ENCODE measurements at places on chromosomes 11 and 22. TPM values are rescaled to one million over a fixed set of nuclear protein-coding genes. Genes with fewer than 3 reads are reported as not detected.

DNA sequence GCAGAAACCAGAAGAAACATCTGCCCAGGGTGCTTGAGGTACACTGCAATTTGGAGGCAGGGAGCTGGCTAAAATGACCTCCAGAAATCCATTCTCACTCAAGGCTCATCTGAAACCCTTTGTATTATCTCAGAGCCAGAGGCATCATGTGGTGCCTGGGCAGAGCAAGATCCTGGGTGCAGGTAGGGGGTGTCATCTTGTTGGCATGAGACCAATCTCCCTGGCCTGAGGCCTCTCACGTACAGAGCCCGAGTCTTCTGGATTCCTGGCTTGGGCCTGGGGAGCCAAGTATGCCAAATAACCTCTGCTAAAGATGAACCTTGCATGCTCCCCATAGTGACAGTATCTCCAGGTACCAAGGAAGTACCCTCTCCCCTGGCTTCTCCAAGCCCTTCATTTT lies 2.4 kb downstream of the LMO1 start:
- DNase-seq: no peak

DNA sequence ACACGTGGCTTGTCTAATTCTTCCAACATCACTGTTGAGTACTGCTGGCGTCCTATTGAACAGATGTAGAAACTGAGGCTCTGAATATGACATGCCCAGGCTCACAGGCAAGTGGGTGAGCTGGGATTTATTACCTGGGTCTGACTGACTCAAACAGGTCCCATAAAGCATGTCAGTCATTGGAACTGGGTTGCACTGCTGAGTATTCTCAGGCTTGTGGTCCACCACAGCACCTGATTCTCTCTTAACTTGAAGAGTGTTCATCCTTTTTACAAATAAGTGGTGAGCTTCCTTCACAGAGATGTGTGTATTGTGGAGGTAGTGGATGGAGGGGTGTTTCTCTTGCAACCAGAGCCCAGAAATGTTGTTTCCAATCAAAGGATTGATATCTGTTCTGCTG lies 44.5 kb downstream of the SC5D start:
- DNase-seq: no peak

DNA sequence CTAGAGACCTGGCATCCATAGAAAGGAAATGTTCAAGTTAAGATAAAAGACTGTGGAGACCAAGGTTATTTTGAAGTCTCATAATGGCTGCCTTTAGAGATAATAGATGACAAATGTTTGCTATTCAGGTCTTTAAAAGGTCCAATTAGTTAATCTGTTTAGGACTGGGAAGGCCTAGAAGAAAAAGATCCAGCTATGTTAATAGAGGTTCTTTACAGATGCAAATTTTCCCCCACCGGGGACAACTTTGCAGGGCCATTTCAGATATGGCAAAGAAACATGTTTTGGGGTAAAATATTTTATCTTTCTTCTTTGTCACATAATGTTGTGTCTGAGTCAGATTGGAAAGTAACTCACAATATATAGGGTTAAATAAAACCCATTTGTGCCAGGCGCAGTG lies 3.1 kb upstream of the APOBEC3G start:
- DNase-seq: no peak

DNA sequence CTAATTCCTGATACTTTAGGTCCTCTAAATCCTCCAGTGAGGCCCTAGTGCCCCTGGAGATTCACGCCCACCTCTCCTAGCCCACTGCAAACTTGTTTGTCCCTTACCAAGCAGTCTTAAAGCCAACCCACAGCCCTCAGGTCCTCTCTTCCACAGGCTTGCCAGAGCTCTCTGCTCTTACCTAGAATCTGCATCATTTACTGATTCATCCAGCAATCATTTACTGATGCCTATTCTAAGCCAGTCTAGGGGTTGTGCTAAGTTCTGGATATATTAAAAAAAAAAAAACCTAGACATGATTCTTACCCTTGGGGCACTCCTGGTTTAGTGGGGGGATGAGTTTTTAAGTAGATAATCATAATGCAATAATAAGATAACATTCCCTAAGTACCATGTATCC lies 43.0 kb upstream of the PLET1 start:
- no peak for DNase-seq

- peak; percentile 99 for DNase-seq
Observed at GRCh38 chr22:40509401-40510134, 127.0 kb downstream of the MRTFA start.

Gene GGT1
- 1.1 TPM for total RNA-seq

Gene DGAT2
- total RNA-seq: 0.16 TPM

Gene MAP6
- 3.4 TPM for total RNA-seq

DNA sequence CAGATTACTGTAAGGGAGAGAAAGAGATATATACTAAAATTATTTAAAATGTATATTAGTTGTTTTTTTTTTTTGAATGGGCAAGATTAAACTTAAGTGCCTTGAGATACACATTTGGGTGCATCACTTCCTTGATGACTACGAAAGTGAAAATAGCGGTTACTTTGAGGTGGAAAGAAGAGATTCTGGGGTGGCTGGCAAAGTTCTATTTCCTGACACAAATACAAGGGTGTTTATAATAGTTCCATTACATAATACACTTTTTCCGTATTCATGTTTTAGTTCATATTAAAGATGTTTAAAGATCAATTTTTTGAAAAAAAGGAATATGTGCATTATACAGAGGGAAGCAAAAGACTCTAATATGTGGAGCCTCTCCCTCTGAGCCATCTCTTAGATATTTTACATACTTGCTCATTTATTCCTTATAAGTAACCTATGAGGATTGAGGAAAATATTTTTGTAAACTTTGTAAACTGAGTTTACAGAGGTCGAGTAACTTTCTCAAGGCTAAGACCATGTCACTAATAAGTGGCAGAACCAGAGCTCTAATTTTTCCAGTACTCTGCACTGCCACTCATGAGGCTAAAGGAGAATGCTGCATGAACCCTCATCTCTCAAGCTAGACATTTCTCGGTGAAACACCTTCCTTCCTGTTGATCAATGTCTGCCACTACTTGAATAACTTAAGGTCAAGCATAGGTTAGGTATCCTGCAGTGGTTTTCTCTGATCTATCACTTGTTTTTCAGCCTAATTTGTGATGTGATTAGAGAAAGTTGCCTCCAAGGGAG lies 58.6 kb downstream of the DDIAS start:
- DNase-seq: no peak

- no peak for DNase-seq
Observed at GRCh38 chr22:26289611-26290101, 120.4 kb downstream of the SEZ6L start.

Gene COPB1
- total RNA-seq: 184 TPM

DNA sequence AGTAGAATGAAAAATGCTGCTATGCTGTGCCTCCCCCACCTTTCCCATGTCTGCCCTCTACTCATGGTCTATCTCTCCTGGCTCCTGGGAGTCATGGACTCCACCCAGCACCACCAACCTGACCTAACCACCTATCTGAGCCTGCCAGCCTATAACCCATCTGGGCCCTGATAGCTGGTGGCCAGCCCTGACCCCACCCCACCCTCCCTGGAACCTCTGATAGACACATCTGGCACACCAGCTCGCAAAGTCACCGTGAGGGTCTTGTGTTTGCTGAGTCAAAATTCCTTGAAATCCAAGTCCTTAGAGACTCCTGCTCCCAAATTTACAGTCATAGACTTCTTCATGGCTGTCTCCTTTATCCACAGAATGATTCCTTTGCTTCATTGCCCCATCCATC lies 14.9 kb upstream of the HBE1 start:
- DNase-seq: no peak

DNA sequence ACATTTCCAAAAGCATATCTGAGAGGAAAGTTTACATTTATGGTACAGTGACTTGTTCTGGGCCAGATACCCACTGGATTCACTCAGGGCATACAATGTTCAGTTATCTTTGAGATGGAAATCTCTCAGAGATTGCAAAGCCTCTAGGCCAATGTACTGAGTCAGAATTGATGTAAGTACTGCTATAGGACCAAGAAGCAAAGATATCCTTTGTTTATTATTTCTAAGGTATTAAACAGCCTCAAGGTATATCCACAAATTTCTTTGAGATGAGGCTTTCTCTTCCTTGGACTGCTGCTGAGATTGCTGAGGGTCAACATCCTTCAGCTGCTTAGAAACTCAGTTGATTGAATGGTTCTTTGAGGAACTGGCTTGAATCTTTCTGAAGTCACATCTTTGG lies 484.0 kb downstream of the METTL15 start:
- DNase-seq: no peak

- DNase-seq: peak; percentile 77
Observed at GRCh38 chr11:36744375-36745168, 146.5 kb upstream of the RAG2 start.

DNA sequence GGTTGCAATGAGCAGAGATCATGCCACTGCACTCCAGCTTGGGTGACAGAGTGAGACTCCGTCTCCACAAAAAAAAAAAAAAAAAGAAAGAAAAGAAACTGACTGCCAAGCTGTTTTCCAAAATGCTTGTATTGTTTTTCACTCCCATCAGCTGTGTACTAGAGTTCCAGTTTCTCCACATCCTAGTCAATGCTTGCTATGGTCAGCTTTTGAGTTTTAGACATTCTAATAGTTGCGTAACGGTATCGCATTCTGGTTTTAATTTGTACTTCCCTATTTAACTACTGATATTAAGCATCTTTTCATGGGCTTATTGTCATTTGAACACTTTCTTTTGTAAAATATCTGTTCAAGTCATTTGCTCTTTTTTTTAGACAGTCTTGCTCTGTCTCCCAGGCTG lies 55.7 kb downstream of the TSPAN18 start:
- no peak for DNase-seq

Gene AHNAK
- 737 TPM for total RNA-seq

GRCh38 chr11:126862664-126863243 lies 137.8 kb downstream of the KIRREL3 start:
- no peak for DNase-seq

- DNase-seq: no peak
Observed at GRCh38 chr11:96179905-96180304, 163.1 kb downstream of the MAML2 start.

Gene RAB1B
- 85.1 TPM for total RNA-seq

DNA sequence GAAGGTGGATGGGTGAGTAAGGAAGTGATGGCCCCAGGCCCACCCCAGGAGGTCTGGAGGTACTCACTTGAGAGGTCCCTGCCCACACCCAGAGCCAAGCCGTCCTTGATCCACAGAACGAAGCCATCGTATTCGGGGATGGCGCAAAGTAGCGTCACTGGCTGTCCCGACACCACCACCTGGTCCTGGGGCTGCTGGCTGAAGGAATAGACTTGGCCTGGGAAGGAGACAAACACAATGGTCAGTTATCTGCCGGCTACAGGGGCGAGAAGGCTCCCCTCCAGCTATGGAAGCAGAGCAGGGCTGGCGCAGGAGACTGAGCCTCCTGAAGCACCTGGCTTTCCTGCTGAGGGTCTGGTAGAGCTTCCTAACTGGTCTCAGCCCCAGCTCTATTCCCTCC lies 171.0 kb downstream of the ST3GAL4 start:
- no peak for DNase-seq

DNA sequence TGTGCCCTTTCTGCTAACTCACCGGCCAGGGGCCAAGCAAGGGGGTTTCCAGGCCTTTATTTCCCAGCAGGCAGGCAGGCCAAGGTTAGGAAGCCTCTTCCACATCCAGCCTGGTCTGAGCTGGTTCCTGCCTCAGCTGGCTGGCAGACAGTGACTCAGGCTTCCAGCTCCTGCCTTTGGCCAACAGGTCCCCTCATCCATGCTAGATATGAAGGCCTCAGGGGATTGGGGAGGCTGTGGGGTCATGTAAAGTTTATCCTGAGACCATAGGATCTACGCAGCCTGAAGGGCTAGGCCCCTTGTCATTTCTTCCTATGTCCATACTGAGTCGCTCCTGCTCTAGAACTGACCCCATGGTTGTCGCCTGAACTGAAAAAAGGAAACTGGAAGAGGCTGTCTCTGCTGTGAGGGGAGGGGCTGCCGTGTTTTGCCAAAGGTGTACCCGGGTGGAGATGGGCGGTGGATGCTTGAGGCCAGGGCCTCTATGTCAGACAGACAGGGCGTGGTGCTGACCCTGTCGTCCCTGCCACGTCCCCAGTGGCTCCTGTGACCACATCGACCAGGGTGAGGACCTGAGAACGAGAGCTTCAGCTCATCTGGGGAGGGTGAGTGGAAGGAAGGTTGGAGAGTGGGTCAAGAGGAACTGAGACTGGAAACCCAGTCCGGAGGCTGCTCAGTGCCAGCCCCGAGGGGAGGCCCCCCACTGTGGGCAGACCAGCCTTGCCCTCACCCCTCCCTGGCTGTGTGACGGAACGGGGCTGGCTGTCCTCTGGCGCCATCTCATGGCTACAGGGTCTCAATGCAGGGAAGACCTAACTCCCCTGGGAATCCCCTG lies 17.0 kb downstream of the P2RY6 start:
- DNase-seq: peak; percentile 78

GRCh38 chr22:40718250-40719204 lies 39.2 kb downstream of the MCHR1 start:
- no peak for DNase-seq

- DNase-seq: no peak
Observed at GRCh38 chr22:35952576-35952975, 76.0 kb downstream of the RBFOX2 start.

Data from fibroblast of the aortic adventitia (primary cell).